ENCODE measurements at places on chromosomes 12 and 14.

DNA sequence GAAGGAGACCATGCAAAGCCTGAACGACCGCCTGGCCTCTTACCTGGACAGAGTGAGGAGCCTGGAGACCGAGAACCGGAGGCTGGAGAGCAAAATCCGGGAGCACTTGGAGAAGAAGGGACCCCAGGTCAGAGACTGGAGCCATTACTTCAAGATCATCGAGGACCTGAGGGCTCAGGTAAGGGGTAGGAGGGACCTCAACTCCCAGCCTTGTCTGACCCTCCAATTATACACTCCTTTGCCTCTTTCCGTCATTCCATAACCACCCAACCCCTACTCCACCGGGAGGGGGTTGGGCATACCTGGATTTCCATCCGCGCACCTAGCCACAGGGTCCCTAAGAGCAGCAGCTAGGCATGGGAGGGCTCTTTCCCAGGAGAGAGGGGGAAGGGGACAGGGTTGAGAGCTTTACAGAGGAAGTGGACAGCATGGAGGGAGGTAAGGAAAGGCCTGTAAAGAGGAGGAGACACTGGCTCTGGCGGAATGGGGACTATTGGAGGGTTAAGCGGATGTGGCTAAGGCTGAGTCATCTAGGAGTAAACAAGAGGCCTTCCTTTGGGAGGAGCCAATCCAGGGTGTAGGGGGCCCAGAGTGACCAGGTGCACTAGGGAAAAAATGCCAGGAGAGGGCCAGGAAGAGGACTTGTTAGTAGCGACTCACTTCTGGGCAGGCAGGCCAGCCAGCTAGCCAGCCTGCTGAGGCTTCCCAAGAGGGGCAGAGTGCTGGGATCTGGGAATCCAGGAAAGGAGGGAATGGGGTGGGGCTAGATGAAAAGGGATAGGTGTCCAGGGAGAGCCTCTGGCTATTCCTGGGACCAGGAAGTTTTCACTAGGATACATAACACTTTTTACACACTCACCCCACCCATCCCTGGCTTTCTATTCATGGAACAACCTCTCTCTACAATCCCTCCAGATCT, 754 bp downstream of the KRT18 start:
- DNase-seq: peak; percentile 92

- no peak for DNase-seq
These were observed 5.3 kb upstream of the CEP128 start for GRCh38 chr14:80946797-80947196.

DNA sequence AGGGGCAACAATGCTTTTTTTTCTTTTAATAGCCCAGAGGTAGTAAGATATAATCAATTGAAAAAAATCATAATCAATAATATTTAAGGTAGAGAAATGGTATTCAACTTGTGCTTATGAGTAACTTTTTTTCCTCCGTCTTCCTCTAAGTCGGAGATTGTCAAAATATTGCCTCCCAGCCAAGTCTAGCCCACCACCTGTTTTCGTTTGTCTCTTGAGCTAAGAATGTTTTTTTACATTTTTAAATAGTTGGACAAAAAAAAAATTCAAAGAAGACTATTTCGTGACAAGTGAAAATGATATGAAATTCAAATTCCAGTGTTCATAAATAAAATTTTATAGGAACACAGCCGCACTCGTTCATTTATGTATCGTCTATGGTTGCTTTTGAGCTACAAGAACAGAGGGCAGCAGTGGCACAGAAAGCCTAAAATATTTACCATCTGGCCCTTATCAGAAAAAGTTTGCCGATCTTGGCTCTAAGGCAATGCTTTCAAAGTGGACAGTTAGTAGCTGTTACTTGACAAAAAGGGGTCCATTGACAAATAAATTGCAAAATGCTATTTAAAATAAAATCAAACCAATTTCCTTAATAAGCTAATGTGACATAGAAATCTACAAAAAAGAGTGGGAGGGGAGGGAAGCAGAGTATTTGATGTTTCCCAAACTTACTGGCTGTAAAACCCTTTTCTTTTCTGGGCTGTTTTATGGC, 40.8 kb upstream of the MAX start:
- DNase-seq: no peak

DNA sequence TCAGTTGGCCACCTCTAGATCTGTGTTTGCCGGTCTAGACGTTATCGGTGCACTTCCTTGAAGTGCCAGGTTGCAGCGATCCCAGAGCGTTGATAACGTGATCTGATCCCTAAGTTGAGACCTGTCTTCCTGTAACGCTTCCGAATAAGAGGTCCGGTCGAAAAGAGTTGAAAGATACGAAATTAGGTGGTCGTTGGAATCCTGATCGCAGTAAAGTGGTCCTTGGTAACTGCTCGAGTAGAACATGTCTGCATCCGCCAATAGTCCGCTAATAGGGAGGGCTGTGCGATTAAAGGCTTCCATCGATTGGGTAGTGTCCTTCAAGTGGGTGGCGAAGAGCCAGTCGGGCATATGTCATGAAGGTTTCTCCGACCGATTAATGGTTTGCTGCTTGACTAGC, 2.7 kb downstream of the SRSF5 start:
- DNase-seq: no peak

- DNase-seq: no peak
These were observed 16.3 kb downstream of the YAF2 start for GRCh38 chr12:42221726-42222125.

GRCh38 chr12:116186482-116187150, 90.9 kb downstream of the MED13L start:
- no peak for DNase-seq

DNA sequence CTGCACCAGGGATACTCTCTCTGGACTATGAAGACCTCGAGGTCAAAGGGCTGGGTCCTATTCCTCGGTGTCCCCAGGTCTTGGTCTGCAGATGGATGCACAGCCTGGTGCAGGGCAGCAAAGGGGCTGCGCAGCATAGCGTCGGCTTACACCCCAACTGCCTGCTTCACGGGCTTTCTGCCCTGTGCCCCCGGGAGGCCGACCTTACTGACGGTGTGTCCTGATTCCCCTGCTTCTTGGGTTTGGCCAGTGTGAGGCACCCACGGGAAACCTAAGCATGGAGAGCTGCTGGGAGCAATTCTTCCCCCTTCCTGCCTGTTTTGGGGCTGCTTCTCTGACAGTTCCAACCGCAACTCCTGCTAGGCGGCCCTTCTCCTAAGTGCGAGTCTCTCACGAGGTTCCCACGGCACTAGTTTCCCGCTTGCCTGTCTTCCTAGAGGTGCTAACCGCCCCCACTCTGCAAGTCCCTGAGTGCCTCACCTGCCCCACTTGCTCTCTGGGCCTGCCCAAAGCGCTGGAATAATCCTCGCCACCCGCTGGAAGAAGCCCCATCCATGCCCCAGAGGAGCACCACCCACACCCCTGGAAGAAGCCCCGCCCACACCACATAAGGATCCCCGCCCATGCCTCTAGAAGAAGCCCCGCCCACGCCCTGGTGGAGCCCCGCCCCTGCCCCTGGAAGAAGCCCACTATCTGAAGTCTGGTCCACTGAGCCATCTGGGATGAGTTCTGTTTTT, 54.0 kb downstream of the PRIMA1 start:
- no peak for DNase-seq

- DNase-seq: no peak
These were observed 1.0 kb upstream of the LMO3 start for GRCh38 chr12:16606991-16607390.

DNA sequence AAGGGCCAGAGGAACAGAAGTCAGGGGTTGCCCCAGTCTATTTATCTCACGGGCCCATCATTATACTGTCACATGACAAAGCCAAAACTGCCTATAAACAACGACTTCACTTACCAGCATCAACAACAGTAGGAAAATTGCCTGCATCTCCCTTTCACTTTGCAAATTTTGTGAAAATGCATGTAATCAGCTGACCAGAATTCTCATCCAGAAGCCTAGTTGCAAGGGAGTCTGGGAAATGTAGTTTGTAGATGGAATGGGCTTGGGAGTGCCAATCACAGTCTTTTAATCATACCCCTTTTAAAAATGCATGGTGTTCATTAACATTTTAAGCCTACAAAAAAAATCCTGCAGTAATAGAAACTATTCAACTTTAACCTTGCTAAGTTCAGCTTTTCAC, 369.3 kb upstream of the TMPO start:
- DNase-seq: no peak

DNA sequence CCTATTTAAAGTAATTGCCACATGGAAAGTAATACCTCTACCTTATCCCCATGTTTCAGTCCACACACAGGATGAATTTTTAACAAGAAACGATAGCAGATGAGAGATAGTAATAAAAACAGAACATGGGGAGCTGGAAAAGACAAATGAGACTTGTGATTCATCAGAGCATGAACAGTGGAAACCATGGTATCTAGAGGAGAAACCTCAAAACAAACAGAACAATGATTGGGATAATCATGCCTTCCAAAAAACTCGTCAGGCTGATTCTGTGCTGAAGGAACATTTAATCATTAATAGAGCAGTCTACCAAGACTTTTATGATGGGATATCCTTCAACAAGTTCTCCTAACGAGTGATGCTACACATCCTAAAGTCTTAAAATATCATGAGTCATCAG, 1390.7 kb downstream of the FSCB start:
- DNase-seq: no peak

GRCh38 chr14:24092110-24092504, 2.0 kb upstream of the PCK2 start:
- DNase-seq: no peak

DNA sequence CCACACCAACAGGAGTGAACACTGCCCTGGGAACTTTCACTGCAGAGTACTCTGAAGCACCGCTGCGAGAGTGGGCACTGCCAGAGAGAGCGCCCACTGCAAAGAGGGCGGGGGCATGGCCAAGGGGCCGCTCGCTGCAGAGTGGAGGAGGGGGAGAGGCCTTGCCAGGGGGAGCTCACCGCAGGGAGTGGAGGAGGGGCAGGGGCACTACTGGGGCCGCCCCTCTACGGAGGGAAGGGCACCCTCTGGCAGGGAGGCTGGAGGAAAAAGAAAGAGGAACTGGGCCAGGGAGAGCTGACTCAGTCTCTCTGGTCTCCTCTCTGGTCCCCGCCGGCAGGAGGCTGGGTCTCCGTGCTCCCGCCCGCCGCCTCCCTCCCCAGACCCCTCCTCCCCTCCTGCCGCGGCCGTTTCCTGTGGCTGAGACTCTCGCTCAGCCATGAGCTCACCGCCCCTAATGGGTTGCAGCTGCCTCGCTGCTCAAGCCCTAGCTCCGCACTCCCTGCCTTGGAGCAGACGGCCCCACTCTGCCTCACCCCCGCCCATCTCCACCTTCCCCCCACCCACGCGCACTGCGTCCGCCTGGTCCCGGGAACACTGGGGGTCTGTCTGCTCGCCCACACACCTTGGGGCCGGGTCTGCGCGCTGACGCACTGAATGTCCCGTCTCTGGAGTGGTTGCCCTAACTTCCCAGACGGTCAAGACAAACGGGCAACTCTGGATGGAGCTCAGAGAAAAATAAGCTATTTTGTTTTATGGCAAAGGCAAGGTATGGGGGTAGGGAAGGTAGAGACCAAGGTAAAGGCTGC, 1.3 kb downstream of the ARHGEF40 start:
- DNase-seq: peak; percentile 82
